AG09309 (cell line): ENCODE measurements at places on chromosomes 12 and 14.
A peak's percentile ranks its signal among the peaks of the same experiment; 100 is the strongest.

- peak; percentile 25 for DNase-seq
These were observed 835 bp downstream of the MYL6 start for GRCh38 chr12:56158926-56159461.

DNA sequence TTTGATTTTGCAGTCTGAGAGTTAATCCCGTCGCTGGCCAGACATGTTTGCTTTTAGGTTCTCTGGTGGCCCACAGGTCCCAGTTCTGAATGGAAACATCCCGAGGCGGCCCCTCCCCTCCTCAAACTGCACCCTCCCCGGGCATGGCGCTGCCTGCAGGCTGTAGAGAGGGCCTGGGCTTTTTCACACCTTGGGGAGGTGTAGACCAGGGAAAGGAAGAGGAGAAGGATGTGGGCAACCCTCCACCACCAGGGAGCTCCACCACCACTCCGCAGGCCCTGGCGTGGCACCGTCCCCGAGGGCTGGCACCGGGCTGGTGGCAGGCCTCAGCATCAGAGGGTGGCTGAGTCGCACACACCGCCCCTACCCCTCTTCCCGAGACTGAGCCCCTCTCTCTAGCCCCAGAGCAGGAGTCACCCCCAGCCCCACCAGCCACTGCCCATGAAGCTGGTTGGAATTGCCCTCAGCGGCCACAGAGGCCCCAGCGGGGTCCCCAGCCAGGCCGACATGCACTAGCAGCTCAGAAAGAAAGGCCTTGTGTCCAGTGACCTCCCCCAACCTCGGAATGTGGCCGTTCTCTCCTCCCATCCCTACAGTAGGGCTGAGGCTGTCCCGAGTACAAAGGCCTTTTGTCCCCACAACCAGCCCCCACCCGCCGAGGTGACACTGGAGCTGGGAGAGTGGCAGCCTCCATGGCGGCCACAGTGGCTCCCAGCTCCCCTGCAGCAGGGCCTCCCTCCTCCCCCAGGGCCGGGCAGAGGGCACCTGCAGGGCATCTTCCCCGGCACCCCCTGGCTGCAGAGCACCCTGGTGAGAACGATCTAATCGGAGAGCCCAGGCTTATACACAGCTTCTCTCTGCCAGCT lies 23.5 kb upstream of the INF2 start:
- DNase-seq = no peak

GRCh38 chr12:78120866-78121560 lies 290.3 kb downstream of the NAV3 start:
- DNase-seq = no peak

DNA sequence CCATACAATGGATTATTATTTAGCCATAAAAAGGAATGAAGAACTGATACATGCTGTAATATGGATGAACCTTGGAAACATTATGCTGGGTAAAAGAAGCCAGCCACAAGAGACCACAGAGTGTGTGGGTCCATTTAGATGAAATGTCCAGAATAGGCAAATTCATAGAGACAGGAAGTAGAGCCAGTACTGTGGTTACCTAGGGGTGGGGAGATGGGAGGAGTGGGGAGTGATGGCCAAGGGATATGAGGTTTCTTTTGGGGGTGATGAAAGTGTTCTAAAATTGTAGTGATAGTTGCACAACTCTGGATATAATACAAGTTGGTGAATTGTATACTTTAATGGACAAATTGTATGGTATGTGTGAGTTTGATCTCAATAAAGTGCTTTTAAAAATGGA lies 18.6 kb downstream of the JDP2 start:
- no peak for DNase-seq

DNA sequence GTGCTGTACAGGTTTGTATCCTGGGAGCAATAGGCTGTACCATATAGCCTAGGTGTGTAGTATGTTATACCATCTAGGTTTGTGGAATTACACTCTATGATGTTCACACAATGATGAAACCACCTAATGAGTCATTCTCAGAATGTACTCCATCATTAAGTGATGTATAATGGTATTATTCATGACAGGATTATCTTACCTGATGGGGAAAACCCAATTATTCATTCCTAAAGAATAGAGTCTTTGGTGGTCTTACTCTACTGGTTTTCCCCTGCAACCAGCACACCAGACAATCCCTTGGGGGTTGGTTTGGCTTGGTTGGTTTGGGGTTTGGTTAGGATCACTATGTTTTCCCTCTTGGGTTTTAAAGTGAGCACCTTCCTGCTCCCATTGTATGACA lies 12.6 kb upstream of the OR10P1 start:
- no peak for DNase-seq

- no peak for DNase-seq
These were observed 26.2 kb upstream of the GNG2 start for GRCh38 chr14:51834240-51834639.

GRCh38 chr12:115341442-115341841 lies 657.5 kb upstream of the TBX3 start:
- DNase-seq = peak; percentile 91

DNA sequence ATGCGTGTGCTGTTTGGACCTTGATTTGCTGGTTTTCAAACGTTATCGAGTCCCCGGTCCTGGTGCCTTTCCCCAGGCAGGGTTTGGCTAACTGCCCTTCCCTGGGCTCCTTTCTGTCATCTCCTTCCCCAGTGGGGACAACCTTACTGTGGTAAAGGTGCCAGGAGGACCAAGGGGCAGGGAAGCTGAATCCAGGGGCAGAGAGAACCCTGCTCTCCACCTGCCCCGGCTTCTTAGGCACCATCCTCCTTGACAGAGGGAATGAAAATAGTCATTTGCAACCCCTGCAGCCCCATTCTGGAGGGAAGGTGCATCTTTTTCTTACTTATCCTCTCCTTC lies 5.0 kb downstream of the CEBPE start:
- DNase-seq = no peak

- no peak for DNase-seq
These were observed 84.8 kb downstream of the FBXL14 start for GRCh38 chr12:1509413-1510052.

DNA sequence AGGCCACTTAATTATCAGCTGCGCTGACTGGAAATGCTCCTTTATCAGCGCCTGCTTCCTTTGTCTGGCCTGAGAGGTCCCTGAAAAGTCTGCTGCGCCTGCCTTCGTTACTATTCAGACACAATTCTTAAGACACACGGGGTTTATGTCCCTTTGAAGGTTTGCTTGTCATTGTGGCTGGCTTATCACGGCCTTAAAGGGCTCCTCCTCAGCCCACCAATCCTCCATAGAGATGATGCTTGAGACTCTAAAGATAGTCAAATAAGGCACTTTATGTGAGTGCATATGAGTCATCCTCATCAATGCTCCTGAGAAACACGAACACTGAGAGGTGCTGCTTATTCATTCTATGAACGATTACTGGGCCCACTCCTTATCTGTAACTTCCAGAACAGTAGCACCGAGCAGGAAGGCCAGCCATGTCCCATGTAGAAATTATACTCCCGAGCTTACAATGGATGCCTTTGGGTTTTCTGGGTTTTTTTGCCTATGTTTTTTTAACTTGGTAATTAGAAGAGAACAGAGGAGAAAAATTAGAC lies 1268.2 kb upstream of the TMEM132C start:
- no peak for DNase-seq

GRCh38 chr12:6189028-6189427 lies 11.2 kb upstream of the CD9 start:
- no peak for DNase-seq

DNA sequence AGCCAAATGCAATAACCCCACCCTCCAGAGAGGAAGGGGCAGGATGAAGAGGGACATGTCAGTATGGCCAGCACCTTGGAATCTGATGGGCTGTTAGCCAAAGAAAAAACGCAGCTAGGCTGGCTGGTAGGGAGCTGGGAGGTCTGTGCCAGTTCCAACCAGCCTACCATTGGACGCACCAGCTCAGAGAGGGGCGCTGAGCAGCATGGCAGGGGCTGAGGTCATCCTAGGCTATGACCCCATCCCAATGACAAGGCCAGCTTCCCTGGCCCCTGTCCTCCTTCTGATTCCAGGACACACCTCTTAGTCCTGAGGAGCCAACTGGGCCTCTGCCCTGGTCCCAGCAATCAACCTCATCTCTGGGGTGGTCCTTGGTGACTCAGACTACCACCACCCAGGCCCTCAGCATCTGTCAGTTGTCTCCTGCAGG lies 12.2 kb downstream of the ACTN1 start:
- DNase-seq = no peak

DNA sequence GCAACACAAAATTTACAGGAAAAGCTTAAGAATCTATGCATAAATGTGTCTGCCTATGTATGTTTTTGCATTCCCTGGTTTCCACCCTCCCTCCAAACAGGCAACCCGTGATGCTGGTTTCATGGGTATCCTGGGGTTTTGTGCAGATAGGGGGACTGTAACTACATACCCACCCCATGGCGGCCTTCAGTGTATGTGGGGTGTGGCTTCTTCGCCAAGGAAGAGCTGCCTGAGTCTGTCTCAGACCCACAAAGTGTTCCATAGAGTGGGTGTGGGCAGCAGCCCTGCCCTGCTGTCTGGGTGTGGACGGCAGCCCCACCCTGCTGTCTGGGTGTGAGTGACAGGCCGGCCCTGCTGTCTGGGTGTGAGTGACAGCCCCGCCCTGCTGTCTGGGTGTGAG lies 174.8 kb downstream of the ADGRD1 start:
- DNase-seq = no peak

DNA sequence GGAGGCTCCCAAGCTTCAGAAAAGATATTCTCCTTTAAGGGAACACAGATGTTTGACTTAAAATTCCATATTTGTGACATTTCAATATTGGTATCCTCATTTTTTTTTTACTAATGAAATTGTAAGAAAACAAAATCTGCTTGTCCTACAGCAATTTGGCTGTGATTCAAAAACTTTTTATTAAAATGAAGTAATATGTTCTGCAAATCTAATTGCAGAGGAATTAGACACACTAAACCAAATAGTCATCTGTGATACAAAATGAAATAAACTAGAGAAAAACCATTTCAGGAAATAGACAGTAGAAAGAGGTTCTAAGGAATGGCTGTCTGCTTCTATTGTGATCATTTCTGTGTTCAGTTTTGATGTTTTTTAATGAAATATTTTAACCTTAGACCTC lies 50.1 kb upstream of the HIF1A start:
- no peak for DNase-seq

DNA sequence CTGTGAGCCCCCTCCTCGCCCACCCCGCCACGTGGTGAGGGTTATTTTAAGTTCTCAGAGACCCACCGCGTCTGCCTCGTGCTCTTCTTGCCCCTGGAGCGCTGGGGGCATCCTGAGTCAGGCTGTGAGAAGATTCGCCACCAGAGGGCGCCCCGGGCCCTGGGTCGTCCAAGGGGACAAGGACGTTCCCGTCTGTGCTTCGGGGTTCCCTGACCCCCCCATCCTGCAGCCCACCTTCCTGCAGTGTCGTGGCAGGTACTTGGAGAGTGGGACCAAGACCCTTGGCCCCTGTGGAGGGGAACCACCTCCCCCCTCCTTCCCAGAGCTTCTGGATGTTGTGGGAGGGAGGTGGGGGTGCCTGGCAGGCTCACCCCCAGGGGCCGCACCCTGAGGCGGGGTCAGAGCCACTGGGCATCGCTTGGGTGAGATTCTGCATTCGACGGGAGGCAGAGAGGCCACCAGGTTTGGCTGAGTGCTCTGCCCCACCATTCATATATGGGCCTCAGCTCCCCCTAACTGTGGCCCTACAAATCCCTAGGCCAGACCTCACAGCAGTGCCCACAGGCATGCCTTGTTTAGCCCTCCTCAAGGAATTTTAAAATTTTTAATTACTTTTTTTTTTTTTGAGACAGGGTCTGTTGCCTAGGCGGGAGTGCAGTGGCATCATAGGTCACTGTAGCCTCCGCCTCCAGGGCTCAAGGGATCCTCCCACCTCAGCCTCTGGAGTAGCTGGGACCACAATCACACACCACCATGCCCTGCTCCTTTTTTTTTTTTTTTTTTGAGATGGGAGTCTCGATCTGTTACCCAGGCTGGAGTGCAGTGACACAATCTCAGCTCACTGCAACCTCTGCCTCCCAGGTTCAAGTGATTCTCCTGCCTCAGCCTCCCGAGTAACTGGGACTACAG lies 17.0 kb downstream of the RHOF start:
- DNase-seq = no peak

- no peak for DNase-seq
These were observed 39.0 kb downstream of the GABARAPL1 start for GRCh38 chr12:10251669-10252068.

- no peak for DNase-seq
These were observed 24.8 kb downstream of the KLC1 start for GRCh38 chr14:103653805-103654204.

GRCh38 chr12:46701356-46701755 lies 124.4 kb downstream of the SLC38A4 start:
- DNase-seq = no peak

DNA sequence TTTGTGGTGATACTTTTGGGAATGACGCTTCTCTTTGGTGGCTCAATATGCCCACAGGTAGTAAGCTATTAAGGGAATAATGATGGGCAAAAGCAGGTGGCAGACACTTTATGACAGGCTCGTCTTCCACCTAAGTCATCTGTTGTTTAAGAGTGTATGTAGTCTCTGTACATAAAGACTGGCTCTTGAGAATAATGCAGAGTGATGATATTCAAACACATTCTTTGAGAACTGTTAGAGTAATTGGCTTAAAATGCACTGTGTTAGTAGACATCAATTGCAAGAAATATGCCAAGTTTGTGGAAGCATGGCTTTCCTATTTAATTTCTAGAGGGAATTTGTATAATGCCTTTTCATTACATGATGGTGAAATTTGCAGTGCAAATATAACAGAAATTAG lies 694.8 kb upstream of the MIS18BP1 start:
- no peak for DNase-seq

- no peak for DNase-seq
These were observed 11.7 kb upstream of the RIPK3 start for GRCh38 chr14:24351517-24351916.

DNA sequence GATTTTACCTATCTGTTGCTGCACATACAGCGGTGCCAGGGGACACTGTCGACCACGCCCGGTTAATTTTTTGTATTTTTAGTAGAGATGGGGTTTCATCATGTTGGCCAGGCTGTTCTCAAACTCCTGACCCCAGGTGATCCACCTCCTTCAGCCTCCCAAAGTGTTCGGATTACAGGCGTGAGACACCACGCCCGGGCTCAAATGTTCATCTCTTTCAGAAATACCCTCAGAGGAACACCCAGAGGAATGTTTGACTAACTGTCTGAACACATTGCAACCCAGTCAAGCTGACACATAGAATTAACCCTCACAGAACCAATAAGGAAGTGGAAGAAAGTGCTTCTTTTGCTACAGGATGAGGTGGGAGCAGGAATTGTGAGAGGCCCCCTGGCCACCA lies 15.0 kb upstream of the ETFBKMT start:
- no peak for DNase-seq

GRCh38 chr12:54136844-54137580 lies 51.8 kb downstream of the SMUG1 start:
- DNase-seq = peak; percentile 3

DNA sequence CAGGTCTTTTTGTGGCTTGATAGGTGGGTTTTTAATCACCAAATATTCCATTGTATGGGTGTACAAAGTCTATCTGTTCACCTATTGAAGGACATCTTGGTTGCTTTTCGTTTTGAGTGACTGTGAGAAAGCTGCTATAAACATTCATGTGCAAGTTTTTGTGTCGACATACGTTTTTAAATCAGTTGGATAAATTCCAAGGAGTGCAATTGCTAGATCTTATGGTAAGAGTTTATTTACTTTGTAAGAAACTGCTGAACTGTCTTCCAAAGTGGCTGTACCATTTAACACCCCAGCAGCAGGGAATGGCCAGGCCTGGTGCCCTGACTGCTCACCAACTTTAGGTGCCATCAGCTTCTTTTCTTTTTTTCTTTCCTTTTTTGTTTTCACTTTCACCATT lies 45.5 kb upstream of the C14orf180 start:
- DNase-seq = no peak

- DNase-seq = no peak
These were observed 83.9 kb downstream of the CMKLR1 start for GRCh38 chr12:108255252-108255602.
